ENCODE measurements at places on chromosomes 12 and 14. TPM values are rescaled to one million over a fixed set of nuclear protein-coding genes. Genes with fewer than 3 reads are reported as not detected.
A peak's percentile ranks its signal among the peaks of the same experiment; 100 is the strongest.

LALBA gene
- polyA plus RNA-seq = not detected

CLEC7A gene
- 3.6 TPM for polyA plus RNA-seq

RNASE8 gene
- polyA plus RNA-seq = not detected

LTBR gene
- 68.4 TPM for polyA plus RNA-seq

CD163L1 gene
- polyA plus RNA-seq = 3.0 TPM

OR11H12 gene
- polyA plus RNA-seq = not detected

MYF6 gene
- 0.23 TPM for polyA plus RNA-seq

DNA sequence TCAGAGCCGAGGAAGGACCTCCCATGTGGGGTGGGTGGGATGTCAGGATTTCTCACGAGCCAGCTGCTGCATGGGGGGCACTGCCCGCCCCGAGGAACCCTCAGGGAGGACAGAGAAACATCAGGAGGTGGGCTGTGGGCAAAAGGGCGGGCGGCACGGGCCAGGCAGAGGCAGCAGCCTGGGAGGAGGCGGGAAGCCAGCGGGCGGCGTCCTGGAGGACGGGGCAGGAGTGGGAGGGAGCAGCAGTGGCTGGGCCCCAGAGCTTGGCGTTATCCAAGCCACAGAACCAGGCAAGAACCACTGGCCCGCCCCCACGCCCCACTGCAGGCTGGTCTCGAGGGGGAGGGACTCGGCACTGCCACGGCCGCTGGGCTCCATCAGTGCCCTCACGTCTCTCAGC is 2.4 kb downstream of the C14orf180 start:
- DNase-seq = no peak

DNA sequence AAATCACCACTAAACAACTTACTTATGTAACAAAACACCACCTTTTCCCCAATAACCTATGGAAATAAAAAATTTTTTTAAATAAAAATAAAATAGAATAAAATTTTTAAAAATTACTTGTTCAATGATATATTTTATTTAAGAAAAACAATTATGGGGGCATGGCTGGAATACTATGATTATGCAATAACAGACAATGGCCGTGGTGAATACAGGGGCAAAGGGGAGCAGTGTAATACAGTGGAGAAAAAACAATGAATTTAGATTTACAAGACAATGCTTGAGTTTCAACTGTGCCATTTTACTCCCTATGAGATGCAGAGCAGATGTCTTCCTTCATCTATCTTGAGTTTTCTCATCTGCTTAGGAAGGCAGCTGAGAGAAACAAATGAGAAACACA is 72.9 kb downstream of the BLTP3B start:
- DNase-seq = no peak

DNA sequence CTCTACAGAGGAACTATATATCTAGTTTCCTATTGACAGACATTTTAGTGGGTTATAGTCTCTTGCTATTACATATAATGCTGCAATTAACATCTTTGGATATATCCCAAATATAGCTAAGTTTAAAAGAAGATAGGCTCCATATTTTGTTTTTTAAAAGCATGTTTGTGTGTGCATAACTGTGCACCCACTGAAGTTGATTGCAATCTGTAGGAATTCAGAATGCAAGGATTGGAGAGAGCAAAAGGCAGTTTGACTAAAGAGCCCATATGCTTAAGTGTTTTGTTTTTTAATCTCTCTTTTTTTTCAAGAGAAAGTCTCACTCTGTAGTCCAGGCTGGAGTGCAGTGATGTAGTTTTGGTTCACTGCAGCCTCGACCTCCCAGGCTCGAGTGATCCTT is 9.4 kb upstream of the ABCD4 start:
- no peak for DNase-seq

DNA sequence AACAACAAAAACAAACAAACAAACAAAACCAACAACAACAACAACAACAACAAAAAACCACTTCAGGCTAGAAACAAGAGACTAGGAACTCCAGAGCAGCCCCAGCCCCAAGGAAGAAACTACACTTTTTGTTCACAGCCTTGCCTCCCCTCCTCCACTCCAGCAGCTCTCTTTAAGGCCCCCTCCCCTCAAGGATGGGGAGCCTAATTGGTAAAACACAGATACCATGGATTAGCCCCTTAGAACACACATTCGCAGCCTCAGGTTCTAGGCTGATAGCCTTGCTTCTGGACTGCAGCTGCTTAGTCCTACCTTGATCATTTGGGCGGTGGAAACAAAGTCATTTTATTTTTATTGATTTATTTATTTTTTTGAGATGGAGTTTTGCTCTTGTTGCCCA is 11.9 kb upstream of the AVIL start:
- no peak for DNase-seq

- no peak for DNase-seq
Measured at GRCh38 chr14:69059658-69060623, 80.8 kb upstream of the ACTN1 start.

- no peak for DNase-seq
Measured at GRCh38 chr14:104553166-104554087, 26.1 kb upstream of the C14orf180 start.

DNA sequence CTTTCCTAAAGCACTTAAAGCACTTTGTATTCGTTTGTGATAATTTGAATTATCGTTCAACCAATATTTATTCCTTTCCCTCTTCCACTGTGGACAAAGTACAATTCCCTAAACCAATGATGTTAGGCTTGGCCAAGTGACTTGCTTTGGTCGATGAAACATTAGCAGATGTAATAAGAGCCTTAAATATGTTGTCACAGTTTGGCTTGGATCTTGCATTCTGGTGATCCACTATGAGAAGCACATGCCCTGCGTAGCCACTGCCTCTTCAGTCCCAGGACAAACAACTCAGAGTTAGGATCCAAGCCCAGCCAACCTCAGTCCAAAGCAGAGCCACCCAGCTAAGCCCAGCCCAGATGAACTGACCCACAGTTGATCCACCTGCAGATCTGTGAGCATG is 8.4 kb upstream of the C12orf75 start:
- no peak for DNase-seq

- no peak for DNase-seq
Measured at GRCh38 chr12:65882486-65882885, 58.2 kb downstream of the HMGA2 start.

DNA sequence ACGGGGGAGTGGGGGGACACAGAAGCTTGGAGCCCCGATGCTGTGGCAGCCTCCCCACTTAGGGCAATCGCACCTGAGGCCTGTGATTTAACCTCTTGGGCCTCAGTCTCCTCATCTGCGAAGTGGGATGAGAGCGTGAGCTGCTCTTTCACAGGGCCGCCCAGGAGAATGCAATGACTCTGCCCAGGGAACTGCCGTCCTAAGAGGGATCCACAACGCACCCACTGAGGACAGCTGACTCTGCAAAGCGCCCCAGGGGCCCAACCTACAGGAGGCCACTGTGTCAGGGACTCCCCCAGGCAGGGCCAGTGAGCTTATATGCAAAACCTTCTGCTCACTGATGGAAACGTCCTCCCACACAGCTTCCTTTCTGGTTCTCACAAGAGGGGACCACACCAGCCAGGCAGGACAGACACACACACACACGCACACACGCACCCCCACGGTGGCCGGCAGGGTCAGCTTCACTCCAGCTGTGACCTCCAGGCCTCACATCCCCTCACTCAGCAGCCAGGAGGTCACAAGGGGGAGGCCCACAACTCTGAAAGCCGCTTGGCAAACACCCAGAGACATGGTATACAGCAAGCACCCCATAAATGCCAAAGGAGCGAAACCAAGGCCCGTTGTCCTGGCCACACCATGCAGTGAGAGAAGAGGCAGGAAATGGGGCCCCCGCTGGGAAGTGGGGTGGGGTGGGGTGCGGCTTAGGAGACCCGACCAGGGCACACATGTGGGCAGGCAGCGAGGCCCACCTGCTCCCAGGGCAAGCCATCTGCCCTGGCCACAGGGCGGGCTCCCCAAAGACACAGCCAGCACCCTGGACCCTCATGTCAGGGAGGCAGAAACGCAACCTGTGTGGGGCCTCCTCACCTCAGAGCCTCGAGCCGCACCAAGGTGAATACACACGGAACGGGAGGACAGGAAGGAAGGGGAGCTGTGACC is 73.3 kb downstream of the NCOR2 start:
- DNase-seq = no peak

- no peak for DNase-seq
Measured at GRCh38 chr12:76908303-76909017, 29.6 kb upstream of the CSRP2 start.

DNA sequence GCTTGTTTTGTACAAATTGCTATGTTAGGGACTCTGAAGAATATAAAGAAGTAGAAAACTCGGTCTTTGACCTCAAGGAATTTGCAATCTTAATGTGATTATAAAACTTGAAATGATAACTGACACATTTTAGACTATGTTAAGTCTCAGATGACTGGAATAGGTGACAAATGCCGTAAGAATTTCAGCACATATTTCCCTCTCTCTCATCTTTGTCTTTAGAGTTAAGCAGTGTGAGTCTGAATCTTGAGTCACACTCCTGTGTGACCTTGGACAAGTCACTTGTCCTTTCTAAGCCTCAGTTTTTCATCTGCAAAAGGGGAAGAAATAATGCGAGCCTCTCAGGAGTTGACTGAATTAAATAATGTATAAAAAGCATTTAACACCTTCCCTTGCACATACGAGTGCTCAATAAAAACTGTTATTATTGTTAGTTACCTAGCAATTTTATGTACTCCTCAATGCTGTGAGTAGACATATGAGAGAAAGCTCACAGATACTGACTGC is 103.7 kb downstream of the DYRK2 start:
- no peak for DNase-seq

DNA sequence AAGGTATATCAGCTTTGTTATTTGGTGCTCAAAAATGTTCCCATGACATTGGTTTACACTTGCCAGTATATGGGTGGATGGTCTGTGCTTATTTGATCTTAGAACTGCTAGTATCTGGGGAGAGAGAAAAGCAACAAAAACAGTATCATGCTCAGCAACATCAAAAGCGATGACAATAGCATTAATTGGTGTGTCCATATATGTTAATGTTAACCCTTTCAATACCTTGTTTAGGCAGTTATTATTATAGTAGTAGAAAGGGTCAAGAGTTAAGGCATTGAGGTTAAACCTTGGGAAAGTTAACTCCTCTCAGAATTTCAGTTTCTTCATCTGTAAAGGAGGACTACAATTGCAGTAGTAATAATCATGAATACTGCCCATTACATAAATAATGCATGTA is 37.4 kb upstream of the SLC38A2 start:
- DNase-seq = no peak

DNA sequence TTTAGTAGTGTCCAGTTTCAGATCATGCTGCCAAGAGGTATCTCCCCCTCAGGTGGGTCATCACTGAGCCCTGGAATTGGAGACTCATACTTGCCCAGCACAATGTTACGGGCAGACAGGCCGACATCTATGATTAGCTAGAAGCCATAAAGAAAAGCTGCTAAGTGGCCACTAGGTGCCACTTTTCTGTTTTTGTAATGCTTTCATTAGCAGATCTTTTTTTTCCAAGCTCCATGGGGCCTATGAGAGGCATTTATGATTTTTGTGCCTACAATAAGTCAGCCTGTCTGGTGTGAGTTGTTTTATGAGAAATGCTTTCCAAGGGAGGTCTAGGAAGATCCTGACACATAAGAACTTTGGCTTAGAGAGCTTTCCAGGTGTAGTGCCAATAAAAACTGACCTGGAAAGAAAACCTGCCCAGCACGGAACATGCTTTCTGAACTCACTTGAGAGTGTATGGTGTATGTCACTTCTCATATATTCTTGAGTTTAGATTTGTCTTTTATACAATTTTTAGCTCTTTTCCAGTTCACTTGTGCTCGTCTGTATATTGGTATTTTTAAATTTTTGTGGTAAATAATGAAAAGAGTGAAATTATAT is 21.8 kb upstream of the SMCO2 start:
- peak; percentile 28 for DNase-seq

DNA sequence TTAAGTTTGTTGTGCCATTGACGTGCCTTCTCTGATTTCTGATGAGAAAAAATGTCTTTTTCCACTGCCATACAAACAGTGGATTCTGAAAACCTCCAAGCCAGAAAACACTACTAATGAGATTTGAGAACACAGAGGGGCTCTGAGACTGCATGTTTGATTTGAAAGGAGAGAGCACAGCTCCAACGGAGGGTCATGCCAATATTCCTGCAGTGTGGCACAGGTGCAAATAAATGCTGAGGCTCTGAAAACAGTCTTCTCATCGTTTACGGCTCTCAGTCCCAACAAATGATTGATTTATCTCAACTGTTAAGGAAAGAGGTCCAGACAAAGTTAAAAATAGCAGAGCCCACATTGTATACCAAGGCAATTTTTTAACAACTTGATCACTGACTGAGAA is 128.7 kb downstream of the KCNH5 start:
- DNase-seq = no peak

DNA sequence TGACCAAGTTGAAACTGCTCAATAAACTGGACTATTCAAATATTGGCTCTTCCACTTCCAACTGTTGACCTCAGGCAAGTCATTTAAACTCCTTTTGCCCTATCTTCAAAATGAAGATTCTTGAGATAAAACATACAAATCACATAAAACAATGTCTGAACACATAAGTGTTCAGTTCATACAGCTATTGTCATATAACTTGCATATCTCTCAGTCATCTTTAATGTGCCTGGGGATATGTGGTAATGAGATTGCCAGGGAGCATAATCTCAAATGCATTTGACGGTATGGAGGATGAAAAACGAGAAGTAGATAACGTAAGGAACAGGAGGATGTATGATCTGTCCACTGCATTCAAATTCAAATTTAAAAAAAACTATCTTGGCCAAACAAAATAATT is 237.0 kb upstream of the DIO2 start:
- DNase-seq = no peak

DNA sequence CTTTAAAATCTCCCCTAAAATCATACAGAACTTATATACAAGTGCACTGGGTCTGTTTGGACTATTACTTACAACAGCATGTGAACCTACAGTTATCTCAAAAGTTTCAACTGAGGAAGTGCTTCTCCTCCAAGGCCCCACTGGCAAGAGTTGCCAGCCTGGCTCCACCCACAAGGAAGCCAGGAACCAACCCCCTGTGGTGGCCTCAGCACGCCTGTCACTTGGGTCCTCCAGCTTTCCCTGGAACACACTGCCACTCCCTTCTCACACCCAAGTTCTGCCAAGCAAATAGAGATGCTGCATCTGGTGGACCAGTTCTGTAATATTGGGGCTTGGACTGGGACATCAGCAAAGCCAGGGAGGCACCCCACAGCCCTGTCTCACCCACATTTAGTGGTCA is 115.4 kb downstream of the GCH1 start:
- DNase-seq = no peak

DNA sequence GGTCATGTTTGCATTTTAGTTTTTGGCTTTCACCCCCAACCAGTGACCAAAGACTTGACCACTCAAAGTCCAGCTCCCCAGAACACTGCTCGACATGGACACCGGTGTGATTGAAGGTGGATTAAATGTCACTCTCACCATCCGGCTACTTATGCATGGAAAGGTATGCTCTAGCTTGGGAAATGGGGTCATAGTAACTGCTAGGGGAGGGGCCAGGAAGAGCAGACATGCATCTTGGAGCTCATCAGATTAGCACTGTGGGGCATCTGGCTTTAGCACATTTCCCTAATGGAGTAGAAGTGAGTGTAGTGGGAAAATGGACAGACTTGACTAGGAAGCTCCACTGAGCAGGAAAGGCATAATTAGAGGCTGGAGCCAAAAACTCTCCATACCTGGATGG is 2.8 kb downstream of the PCBP2 start:
- no peak for DNase-seq

GRCh38 chr12:68356060-68356695 is 24.0 kb upstream of the MDM1 start:
- no peak for DNase-seq

GRCh38 chr12:132726386-132726785 is 15.7 kb downstream of the PGAM5 start:
- DNase-seq = no peak

All from left renal cortex interstitium (tissue), 4 donors.